ENCODE measurements at places on chromosomes 7 and 10. TPM values are rescaled to one million over a fixed set of nuclear protein-coding genes. Genes with fewer than 3 reads are reported as not detected.
A peak's percentile ranks its signal among the peaks of the same experiment; 100 is the strongest.

DNA sequence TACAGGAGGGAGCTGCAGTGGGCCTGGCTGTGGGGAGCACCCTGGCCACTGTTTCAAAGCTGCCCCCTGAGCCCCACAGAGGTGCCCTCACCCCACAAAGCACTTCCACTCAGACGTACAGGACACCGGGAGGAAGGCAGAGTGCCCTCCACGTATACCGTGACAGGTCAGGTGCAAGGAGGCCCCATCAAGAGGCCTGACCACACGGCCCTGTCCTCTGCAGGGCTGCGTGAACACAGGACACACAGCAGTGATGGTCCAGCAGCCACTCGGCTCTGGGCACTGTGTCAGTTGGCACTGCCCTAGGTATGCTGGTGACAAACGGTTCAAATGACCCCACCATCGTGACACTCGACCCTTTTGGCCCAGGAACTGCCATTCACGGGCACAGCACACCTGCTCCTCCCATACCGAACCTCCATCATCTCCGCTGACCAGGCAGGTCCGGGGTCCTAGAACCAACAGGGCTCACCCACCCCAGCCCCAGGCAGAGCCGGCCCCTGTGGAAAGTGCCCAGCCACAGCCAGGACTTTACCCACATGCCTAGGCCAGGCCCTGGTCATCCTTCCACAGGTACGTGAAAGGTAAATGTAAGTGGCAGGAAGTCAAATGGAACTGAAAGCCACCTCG, 560.9 kb downstream of the PTPRN2 start:
- DNase-seq = no peak

GRCh38 chr10:90642136-90642535, 215.7 kb downstream of the HTR7 start:
- no peak for DNase-seq

DNA sequence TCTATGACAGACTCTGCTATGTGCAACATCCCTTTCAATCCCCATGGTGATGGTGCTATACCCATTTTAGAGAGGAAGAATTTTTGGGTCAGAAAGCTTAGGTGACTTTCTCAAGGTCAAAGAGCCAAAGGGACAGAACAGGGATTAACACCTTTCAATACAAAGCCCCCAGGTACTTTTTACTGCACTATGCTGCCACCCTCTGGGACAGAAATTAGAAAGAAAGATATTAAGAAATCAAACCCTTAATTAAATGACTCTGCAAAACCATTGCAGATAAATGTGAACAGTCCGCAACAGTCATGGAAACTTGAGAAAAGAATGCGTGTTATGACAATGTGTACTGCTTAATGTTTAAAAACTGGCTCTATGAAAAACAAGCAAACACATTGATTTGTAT, 673.7 kb downstream of the MAGI2 start:
- DNase-seq = no peak

GRCh38 chr7:32034052-32034451, 36.2 kb downstream of the PDE1C start:
- no peak for DNase-seq

HTR5A gene
- polyA plus RNA-seq = 6.0 TPM

DNA sequence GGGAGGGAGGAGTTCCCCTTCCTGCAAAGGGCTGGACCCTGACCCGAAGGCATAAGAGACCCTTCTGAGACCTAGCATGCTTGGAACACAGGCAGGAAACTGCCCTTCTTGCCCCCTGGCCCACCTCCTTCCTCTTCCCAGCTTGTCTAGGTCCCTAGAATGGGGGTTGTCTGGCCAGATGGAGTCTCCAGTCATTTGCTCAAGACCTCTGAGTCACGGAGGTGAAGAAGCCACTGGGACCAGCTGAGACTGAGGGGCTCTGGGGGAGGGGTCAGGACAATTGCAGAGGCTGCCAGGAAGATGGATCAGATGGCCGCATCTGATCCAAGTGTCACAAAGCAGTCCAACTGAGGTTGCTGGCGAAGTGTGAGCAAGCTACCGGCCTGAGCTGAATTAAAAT, 46.2 kb downstream of the COL13A1 start:
- DNase-seq = no peak

GRCh38 chr10:15313047-15313446, 58.0 kb downstream of the FAM171A1 start:
- no peak for DNase-seq

PRSS37 gene
- polyA plus RNA-seq = 0.45 TPM

MYOF gene
- 11.8 TPM for polyA plus RNA-seq

DKK1 gene
- 7.3 TPM for polyA plus RNA-seq

DNA sequence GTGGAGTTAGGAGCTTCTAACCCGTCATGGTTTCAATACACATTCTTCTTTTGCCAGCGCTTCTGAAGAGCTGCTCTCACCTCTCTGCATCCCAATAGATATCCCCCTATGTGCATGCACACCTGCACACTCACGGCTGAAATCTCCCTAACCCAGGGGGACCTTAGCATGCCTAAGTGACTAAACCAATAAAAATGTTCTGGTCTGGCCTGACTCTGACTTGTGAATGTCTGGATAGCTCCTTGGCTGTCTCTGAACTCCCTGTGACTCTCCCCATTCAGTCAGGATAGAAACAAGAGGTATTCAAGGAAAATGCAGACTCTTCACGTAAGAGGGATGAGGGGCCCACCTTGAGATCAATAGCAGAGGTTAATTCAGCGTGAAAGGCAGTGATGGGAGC, 22.4 kb downstream of the PRSS2 start:
- DNase-seq = no peak

- DNase-seq = peak; percentile 88
These were observed 17.7 kb upstream of the EXOC4 start for GRCh38 chr7:133234961-133235875.

GRCh38 chr7:27277628-27278027, 35.0 kb downstream of the EVX1 start:
- DNase-seq = no peak

All from spinal cord (tissue), 10 donors.